ENCODE measurements at places on chromosomes 6 and 20. TPM values are rescaled to one million over a fixed set of nuclear protein-coding genes. Genes with fewer than 3 reads are reported as not detected.

The DAAM2 gene
- polyA plus RNA-seq = 17.8 TPM

The SIRPB2 gene
- 1.4 TPM for polyA plus RNA-seq

The DOK5 gene
- 3.0 TPM for polyA plus RNA-seq

The PRDM13 gene
- polyA plus RNA-seq = 0.03 TPM

The SCGN gene
- polyA plus RNA-seq = 36.9 TPM

The SLC22A7 gene
- 1.2 TPM for polyA plus RNA-seq

The BICRAL gene
- 13.0 TPM for polyA plus RNA-seq

The PDCD2 gene
- 67.7 TPM for polyA plus RNA-seq

GRCh38 chr6:142011156-142011555 is 121.6 kb upstream of the GJE1 start:
- DNase-seq = no peak

DNA sequence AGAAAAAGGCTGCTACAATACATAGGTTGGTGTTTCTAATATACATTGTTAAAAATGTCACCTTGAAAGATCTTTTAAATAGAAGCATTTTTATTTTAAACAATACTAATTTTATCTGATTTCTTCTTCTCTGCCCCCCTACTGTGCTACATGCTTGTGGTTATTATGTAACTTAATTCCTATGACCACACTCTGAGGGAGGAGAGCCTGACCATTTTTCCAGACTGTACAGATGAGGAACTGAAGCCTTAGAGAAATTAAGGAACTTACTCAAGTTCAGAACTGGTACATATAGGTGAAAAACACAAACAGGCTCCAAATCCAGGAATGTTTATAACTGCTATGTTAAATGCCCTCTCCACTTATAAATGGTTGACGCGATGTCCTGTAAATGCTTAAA is 43.4 kb upstream of the ARHGAP18 start:
- DNase-seq = no peak

GRCh38 chr6:134703206-134703605 is 246.7 kb downstream of the ALDH8A1 start:
- no peak for DNase-seq

GRCh38 chr6:154095571-154095970 is 56.5 kb downstream of the OPRM1 start:
- no peak for DNase-seq

DNA sequence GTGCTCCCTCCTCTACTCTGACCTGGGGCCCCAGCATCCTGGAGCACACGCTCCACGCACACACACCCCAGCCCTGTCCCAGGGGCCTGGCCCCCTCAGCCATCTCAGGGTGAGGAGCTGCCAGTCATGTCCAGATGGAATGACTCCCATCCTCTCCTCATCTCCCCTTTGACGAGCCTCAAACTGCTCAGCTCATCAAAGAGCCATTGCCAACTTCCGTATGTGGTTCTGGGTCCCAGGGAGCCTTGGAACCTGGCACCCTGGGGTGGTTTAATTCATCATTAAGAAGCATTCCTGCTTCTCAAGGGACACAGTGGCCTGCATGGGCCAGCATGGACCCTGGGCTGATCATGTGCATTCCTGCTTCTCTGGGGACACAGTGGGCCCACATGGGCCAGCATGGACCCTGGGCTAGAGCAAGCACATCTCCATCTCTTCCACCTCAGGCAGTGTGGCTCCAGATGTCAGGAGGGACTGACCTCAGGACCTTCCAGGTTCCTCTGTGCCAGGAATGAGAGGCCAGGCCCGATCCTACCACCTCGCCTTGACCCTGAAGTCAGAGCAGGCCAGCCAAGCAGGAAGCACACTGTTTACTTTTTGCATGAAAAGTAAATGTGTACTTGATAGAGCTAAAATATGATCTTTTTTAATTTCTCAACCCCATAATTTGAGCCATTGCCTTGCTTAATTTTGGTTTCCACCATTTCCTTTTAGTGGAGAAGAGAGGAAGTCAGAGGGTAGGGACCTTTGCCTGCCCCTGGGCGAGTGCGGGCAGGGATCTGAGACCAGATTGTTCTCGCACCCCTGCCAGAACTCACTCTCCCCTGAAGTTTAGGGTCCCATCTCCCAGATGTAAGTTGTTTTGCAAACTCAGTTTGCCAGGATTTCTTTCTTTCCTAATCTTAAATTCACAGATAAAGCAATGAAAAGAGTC is 26.1 kb downstream of the SPATA2 start:
- DNase-seq = no peak

GRCh38 chr6:10961837-10962236 is 75.0 kb downstream of the SYCP2L start:
- DNase-seq = no peak

DNA sequence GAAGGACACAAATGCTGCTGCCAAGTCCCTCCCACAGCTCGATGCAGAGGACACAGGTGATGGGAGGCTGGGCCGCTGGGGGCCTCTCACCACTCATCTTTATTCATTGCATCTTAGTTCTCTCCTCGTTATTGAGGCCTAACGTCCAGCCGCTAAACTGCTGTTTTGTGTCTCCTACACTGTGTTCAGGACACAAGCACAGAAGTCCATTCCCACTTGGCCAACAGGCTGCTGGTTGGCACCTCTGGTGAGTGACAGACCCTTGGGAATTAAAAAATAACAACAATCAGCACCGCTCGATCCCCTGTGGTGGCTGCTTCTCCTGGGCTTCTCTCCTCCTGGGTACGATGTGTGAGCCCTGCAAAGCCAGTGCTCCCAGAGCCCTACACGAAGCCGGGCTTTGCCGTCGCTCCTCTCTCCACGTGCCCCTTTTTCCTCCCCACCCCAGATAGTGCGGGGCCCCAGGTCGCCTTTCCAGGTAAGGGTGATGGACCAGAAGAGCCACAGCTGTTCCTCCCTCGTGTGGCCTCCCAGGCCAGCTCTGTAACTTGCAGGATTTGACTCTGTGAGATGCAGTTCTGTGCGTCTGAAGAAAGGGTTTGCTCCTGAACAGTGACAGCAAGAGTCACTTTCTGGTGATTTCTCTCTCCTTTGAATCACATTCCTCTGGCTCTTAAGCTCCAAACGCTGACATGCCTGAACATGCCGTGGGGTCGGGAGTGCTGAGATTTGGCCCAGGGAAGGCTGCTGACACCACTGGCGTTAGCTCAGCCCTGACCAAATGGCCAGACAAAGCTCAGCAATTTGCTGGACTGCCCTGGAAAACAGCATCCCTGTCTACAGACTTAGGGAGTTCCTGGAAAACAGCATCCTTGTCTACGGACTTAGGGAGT is 59.3 kb downstream of the DLL1 start:
- DNase-seq = no peak

- DNase-seq = peak; percentile 95
Observed at GRCh38 chr20:19757487-19758132, 448 bp upstream of the RIN2 start.

- DNase-seq = no peak
Observed at GRCh38 chr6:4809999-4810918, 34.1 kb downstream of the CDYL start.

- peak; percentile 55 for DNase-seq
Observed at GRCh38 chr6:3893917-3894316, 44.7 kb downstream of the FAM50B start.

- no peak for DNase-seq
Observed at GRCh38 chr6:15420959-15421438, 175.1 kb downstream of the JARID2 start.

- no peak for DNase-seq
Observed at GRCh38 chr20:44701858-44702256, 13.3 kb upstream of the CCN5 start.

GRCh38 chr6:73525546-73526330 is 4.9 kb upstream of the EEF1A1 start:
- DNase-seq = no peak

DNA sequence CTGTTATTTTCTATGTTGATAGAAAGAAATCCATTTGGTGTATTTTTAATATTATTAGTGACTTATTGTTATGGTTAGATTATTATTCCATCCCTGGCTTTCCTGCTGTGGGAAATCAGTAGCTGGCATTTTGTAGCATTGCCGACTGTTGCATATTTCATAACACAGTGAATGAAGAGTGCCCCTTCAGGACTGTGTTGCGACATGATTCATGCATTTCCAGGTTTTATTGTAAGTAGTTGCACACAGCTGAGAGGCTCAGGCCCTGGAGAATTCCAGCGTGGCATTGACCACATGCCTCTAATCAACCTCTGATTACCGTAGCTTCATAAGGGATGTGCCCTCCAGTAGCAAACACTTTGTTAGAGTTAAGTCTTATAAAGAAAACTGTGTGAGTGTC is 263.9 kb downstream of the FARS2 start:
- DNase-seq = no peak

GRCh38 chr6:26389349-26389894 is 6.5 kb downstream of the BTN2A2 start:
- DNase-seq = no peak

- DNase-seq = no peak
Observed at GRCh38 chr6:169568314-169569087, 133.3 kb downstream of the WDR27 start.

DNA sequence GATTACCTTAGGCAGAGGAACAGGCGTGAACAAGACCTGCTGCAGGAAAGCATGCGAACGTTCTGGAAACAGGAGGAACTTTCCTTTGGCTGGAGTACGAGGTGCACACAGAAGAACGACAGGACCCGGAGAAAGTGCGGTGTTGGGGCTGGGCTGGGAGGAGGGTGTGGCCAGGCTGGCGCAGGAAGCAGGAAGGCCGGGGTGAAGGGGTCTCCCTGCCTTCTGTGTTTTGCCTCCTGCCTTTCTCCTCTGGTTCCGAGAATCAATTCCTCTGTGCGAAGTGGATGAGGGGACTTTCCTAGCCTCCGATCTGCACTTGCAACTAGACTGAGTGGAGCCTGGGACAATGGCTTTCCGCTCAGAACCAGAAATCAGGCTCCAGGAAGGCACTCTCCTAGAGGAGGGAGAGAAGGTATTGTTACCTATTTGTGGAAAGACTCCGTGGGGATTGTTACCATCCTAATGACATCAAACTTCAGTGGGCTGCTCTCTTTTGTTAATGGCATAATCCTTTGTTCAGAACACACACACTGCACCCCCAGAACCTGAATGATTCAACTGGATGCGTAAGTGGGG is 22.9 kb upstream of the PLEKHG1 start:
- no peak for DNase-seq

DNA sequence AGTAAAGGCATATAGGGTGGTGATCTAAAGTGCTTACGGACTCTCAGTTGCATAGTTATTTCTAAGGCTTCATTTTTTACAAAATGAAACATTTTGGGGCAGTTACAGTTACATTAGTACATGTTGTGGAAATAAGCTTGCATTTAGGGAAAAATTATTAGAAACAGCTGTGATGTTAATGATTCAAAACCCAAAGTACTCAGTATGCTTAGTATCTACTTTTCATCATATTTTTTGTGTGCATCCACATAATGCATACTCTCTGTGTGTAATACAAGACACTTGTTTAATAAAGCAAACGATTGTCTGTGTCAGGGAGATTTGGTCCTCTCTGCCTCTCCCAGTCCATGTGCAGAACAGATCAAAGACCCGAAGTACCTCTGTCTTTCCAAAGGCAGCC is 11.4 kb upstream of the TBX18 start:
- DNase-seq = no peak
